ENCODE measurements at places on chromosomes 2 and 18. TPM values are rescaled to one million over a fixed set of nuclear protein-coding genes. Genes with fewer than 3 reads are reported as not detected.

DNA sequence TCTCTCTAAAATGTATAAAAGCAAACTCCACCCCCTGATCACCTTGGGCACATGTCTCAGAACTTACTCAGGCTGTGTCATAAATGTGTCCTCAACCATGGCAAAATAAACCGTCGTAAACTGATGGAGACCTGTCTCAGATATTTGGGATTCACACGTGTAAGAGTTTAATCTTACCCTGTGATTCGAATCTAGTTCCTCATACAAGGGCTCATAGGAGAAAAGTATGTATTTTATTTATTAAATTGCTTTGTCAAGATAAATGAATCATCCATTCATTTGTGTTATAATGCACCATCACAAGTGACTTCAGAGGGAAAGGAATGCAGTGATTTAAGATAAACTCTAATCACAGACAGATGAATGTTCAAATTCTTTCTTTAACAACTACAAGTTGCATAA, 712.5 kb upstream of the LRATD1 start:
- H3K4me3 ChIP-seq: no peak overlapping the region
- no peaks in the 10 kb centered on the region for H3K36me3 ChIP-seq
- no peak overlapping the region for H3K27ac ChIP-seq
- H3K27me3 ChIP-seq: no peaks in the 10 kb centered on the region
- no peaks in the 10 kb centered on the region for H3K4me1 ChIP-seq

ASB18 gene
- total RNA-seq: 11.3 TPM

DNA sequence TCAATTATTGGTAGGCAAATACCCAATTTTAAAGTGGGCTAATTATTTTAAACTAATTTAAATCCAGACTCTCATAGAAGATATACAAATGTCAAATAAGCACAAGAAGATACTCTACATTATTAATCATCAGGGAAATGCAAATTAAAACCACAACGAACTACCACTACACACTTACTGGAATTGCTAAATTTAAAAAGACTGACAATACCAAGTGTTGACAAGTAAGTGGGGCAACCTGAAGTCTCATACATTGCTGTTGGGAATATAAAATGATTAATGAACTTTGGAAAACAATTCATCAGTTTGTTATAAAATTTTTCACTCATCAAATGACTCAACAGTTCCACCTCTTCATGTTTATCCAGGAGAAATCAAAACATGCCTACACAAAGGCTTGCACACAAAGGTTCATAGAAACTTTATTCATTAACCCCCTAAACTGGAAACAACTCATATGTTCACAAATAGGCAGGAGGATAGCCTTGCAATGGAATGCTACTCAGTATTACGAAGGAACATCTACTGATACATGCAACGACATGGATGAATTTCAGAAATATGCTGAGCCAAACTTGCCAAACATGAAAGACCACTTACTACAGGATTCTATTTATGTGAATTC, 120.8 kb downstream of the MCFD2 start:
- H3K4me1 ChIP-seq: no peaks in the 10 kb centered on the region
- no peak for DNase-seq
- no peak overlapping the region for H3K27ac ChIP-seq
- no peak overlapping the region for H3K4me3 ChIP-seq
- H3K27me3 ChIP-seq: no peaks in the 10 kb centered on the region

DNA sequence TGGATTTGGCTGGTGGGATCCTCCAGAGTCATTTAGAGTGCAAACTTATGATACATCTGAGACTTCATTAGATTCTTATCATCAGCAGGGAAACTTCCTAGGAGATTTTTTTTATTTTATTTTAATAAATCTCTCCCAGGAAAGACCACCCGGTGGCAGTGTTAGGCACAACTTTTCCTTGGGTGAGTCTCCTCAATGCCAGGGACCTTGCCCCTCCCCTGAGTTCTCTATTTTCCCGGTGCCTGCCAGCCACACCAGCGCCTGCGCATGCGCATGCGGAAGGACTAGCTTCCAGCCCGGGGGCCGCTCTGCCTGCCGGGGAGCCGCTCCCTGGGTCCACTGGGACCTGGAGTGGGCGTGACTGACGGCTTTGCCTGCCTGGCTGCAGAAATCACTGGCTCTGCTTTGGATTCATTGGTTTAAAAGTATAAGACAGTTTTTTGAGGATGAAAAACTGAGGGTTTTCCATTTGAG, 86.6 kb downstream of the TMEM182 start:
- peak; percentile 85 for DNase-seq
- H3K27me3 ChIP-seq: peaks cover 7% of the 10 kb centered on the region
- peak overlapping the region; percentile 58 for H3K4me3 ChIP-seq
- H3K27ac ChIP-seq: no peak overlapping the region

SRD5A2 gene
- total RNA-seq: not detected

DNA sequence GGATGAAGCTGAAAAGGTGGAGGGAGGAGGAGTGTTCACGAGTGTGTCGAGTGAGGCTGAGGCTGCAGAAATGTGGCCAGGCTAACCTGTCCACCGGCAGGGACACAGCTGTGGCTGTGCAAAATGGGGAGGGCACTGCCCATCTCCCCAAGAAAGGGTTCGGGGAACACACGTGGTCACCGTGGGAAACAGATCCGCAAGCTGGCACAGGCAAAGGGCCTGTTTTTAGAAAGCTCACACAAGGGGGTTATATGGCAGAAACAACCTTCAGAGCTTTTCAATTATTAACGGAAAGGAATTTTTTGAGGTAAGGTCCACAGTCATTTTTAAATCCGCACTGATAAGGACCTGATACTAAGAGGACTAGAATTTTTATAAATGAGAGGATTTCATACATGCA, 35.7 kb downstream of the SH3YL1 start:
- no peaks in the 10 kb centered on the region for H3K4me1 ChIP-seq
- H3K36me3 ChIP-seq: peaks cover 73% of the 10 kb centered on the region

- H3K36me3 ChIP-seq: no peaks in the 10 kb centered on the region
- H3K4me1 ChIP-seq: no peaks in the 10 kb centered on the region
- DNase-seq: no peak
- H3K27me3 ChIP-seq: no peaks in the 10 kb centered on the region
Observed at GRCh38 chr2:203870481-203870880, 2.9 kb downstream of the CTLA4 start.

- H3K27ac ChIP-seq: no peak overlapping the region
- no peak overlapping the region for H3K4me3 ChIP-seq
- peaks cover 21% of the 10 kb centered on the region for H3K36me3 ChIP-seq
- H3K4me1 ChIP-seq: no peaks in the 10 kb centered on the region
- H3K27me3 ChIP-seq: no peaks in the 10 kb centered on the region
- no peak for DNase-seq
Observed at GRCh38 chr2:73009177-73009839, 62.2 kb downstream of the SFXN5 start.

DNA sequence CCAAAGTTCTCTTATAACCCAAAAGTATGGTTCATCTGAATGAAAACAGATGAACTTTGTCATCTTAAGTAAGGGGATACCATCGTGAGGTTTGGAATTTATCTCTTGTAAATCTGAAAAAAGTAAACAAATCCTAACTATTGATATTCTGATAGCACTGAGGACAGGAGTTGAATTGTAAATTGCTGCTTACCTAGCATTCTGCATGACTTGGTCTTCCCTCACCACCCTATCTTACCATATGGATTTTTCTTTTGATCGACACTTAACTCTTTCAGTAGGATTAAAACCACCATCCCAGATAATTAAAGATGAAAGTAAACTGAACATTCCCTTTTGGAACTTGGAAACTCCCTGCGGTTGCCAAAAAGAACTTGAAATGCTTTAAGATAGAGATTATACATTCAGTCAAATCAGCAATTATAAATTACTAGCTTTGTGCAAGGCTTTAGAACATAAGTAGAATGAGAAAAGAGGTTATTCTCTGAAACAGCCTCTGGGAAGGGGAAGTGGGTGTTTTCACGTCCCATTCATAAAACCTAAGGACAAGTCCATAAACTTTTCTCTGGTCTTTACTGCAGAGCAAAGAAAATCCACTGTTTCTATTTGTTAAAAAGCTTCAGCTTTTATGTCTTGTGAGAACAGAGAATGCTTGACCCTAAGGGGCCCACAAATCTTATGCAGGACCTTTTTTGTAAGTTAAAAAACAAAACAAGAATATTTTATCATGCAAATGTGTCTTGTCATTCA, 49.7 kb upstream of the ZNF397 start:
- no peaks in the 10 kb centered on the region for H3K36me3 ChIP-seq
- DNase-seq: no peak
- H3K4me1 ChIP-seq: no peaks in the 10 kb centered on the region
- H3K27me3 ChIP-seq: no peaks in the 10 kb centered on the region
- no peak overlapping the region for H3K4me3 ChIP-seq

- H3K36me3 ChIP-seq: peaks cover 8% of the 10 kb centered on the region
- H3K27me3 ChIP-seq: no peaks in the 10 kb centered on the region
- peak overlapping the region; percentile 88 for H3K4me3 ChIP-seq
- DNase-seq: no peak
- H3K27ac ChIP-seq: no peak overlapping the region
- peaks cover 41% of the 10 kb centered on the region for H3K4me1 ChIP-seq
Observed at GRCh38 chr18:74146756-74147155, 878 bp downstream of the FBXO15 start.

DDX18 gene
- total RNA-seq: 25.5 TPM

DNA sequence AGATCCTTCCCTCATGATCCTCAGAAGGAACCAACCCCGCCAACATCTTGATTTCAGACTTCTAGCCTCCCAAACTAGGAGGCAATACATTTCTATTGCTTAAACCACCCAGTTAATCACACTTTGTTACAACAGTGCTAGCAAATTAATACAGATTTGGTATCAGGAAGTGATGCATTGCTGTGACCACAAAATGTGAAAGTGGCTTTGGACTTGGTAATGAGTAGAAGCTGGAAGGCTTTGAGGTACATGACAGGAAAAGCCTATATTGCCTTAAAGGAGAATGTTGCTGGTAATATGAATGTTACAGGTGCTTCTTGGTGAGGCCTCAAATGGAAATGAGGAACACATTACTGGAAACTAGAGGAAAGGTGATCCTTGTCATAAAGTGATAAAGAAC, 260.3 kb downstream of the SATB2 start:
- H3K4me3 ChIP-seq: no peak overlapping the region
- H3K4me1 ChIP-seq: no peaks in the 10 kb centered on the region
- no peak for DNase-seq
- no peaks in the 10 kb centered on the region for H3K27me3 ChIP-seq
- no peaks in the 10 kb centered on the region for H3K36me3 ChIP-seq
- no peak overlapping the region for H3K27ac ChIP-seq

DNA sequence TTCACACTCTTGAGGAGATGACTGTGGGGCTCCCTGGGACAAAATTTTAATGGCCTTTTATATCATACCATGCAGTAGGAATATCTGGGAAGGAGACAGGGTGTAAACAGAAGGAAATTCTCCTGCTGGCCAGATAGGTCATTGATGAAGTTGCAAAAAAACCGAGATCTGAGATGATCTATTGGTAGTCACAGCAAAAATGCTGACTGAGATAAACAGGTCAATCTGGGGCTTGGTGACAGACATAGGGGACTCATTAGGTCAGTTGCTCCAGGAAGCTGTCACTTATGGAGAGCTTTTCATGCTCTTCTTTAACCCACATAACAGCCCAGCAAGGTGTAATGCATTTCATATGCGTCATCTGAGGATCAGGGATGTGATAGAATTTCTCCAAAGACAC, 2.6 kb upstream of the IL36A start:
- peaks cover 28% of the 10 kb centered on the region for H3K27me3 ChIP-seq
- H3K4me3 ChIP-seq: no peak overlapping the region
- no peak overlapping the region for H3K27ac ChIP-seq
- no peaks in the 10 kb centered on the region for H3K36me3 ChIP-seq

GRCh38 chr18:47931718-47932103, 1.3 kb upstream of the SMAD2 start:
- peak overlapping the region; percentile 99 for H3K27ac ChIP-seq
- no peaks in the 10 kb centered on the region for H3K36me3 ChIP-seq
- H3K4me3 ChIP-seq: peak overlapping the region; percentile 80
- no peaks in the 10 kb centered on the region for H3K27me3 ChIP-seq
- no peak for DNase-seq

SLC9A2 gene
- 0.25 TPM for total RNA-seq

DNA sequence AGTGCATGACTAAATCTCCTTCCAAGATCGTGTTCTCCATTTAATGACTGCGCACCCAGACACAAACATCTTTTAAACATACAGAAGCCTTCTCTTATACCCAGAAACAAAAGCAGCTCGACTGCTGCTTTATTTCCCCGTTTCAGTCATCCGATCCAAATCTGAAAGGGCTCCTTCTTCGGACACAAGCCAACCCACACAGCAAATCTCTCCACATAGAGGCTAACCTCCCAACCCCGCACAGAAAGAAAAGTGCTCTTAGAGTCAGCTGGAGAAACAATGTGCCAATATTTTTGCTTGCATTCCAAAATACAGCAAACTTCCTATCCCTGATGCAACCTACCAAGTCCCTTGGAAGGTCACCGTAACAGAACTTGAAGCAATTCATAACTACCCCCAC, 29.1 kb downstream of the GAREM1 start:
- H3K4me3 ChIP-seq: peak overlapping the region; percentile 40
- no peak for DNase-seq
- no peaks in the 10 kb centered on the region for H3K36me3 ChIP-seq
- peaks cover 88% of the 10 kb centered on the region for H3K4me1 ChIP-seq

POTEC gene
- total RNA-seq: not detected

DNA sequence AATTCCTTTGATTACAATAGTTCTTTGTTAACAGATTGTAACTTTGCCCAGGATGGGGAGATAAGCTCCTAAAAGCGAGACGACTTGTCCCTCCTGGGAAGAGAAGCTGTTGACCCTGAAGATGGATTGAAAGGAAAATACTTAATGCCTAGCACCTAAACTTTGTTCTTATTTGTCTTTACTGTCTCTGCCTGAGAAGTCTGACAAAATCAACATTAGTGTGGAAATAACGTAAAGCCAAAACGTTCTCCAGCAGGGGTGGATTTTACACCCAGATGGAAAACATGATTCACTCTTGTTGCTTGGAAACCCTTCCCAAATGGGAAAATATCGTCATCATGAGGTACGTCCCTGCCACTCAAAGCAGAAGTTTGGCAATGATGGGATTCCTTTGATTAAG, 450.1 kb downstream of the SLC4A3 start:
- no peaks in the 10 kb centered on the region for H3K36me3 ChIP-seq
- H3K4me3 ChIP-seq: no peak overlapping the region
- H3K27me3 ChIP-seq: peaks cover 42% of the 10 kb centered on the region

GRCh38 chr2:120150040-120150482, 73.1 kb downstream of the TMEM185B start:
- no peak for DNase-seq
- no peaks in the 10 kb centered on the region for H3K4me1 ChIP-seq
- no peak overlapping the region for H3K27ac ChIP-seq
- peaks cover 39% of the 10 kb centered on the region for H3K36me3 ChIP-seq

GRCh38 chr2:202815548-202816360, 55.8 kb downstream of the ICA1L start:
- peaks cover 21% of the 10 kb centered on the region for H3K4me1 ChIP-seq
- no peak for DNase-seq
- no peaks in the 10 kb centered on the region for H3K27me3 ChIP-seq
- H3K27ac ChIP-seq: peak overlapping the region; percentile 70

GRCh38 chr2:220641137-220641536, 931.0 kb downstream of the EPHA4 start:
- H3K4me3 ChIP-seq: no peak overlapping the region
- no peaks in the 10 kb centered on the region for H3K4me1 ChIP-seq
- H3K36me3 ChIP-seq: no peaks in the 10 kb centered on the region
- no peak overlapping the region for H3K27ac ChIP-seq
- peaks cover 12% of the 10 kb centered on the region for H3K27me3 ChIP-seq
- no peak for DNase-seq
